Fibroblast of lung (primary cell): ENCODE measurements at places on chromosomes 3 and 15. TPM values are rescaled to one million over a fixed set of nuclear protein-coding genes. Genes with fewer than 3 reads are reported as not detected.

- DNase-seq, result no peak
Measured at GRCh38 chr15:35991386-35991785, 445.4 kb upstream of the DPH6 start.

DNA sequence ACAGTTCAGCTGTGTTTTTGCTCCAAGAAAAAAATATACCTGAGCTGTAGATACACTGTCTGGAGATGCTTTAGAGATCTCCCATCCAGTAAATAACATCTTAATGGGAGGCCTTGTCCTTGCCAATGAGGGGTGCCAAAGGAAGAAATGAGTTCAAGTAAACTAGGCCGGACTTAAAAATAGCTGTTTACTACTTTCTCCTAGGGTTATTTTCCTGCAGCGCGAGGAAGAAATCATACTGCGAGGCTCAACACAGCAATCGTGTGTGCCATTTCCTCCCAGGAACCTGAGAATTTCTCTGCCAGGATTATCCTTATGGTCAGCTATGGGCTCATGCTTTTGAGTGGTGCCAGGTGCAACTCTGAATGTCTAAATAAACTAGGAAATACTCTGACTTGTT is 71.9 kb downstream of the CMTM8 start:
- DNase-seq, result no peak

GRCh38 chr15:37009288-37009687 is 91.1 kb downstream of the MEIS2 start:
- DNase-seq, result no peak

DNA sequence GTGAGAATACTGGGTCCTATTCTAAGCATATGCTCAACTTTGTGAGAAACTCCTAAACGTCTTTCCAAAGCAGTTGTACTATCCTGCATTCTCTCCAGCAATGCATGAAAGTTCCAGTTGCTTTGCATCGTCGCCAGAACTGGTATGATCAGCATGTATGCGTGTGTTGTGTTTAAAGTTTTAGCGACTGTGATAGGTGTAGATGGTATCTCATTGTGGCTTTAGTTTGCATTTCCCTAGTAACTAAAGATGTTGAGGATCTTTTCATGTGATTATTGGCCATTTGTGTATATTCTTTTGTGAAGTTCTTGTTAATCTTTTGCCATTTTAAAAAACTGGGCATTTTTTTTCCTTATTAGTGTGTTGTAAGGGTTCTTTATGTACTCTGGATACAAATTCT is 115.1 kb downstream of the SPATA16 start:
- DNase-seq, result no peak

DNA sequence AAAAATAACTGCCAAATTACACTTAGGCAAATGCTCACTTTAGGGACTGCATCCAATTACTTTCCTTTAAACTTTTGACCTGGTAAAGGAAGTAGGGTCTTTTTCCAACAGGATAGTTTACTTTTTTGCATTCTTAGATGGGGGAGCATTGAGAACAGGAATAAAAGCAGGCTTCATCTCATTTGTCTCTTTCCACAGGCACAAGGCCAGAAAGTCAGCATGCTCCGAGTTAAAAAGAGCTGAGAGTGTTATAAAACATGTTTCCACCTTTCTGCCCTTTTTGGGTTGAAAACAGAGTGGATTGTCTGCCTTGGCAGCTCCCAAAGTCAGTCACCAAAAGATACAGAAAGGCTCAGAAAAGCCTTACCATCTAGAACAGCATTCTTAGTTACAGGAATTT is 404.9 kb upstream of the ALCAM start:
- DNase-seq, result peak; percentile 23

- no peak for DNase-seq
Measured at GRCh38 chr3:127743351-127744252, 70.8 kb downstream of the ABTB1 start.

DNA sequence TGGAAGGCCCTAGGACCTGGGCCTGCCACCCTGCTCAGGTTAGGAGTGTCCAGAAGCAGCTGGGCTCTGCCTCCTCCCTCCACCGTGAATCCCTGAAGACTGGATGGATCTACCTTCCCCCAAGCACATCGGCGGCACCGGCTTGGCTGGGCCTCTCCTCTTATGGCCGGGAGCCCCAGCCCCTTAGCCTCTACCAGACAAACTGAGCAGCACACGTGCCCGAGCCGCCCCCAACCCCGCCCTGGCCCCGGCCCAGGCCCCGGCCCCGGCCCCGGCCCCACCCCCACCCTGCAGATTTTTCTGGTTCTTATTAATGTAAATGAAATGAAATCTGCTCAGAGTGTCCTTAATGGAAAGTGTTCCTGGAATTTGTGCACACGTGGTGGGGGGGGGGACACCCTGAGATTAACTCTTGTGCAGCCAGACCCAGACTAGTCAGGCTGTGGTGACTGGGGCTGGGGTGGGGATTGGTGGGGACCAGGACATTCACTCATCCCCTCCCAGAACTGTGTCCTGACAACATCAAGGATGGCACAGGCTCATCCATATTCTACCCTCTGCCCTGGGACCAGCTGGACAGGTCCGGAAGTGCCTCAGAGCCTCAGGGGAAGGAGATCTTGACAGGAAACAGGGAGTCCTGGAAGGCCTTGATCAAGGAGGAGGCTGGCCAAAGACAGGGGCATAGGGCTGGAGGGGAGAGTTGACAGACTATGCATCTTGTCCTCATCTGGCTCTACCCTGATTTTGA is 30.9 kb upstream of the SEMA3F start:
- DNase-seq, result no peak

GRCh38 chr3:155188031-155188430 is 105.5 kb downstream of the STRIT1 start:
- peak; percentile 38 for DNase-seq

DNA sequence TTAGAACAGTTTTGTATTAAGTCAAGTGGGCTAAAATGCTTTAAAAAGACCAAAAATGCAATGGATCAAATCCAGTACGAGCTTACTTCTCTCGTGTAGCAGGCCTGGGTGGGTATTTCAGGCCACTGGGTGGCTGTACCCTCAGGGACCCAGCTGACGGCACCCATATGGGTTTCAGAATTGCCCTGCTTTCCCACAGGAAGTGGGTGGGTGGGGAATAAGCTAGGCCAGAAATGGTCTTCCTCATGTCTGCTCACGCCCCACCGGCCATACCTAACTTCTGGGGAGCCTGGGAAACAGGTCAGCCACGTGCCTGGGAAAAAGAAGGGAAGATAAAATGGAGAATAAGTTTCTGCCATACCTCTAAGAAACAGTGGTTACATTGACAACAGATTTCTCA is 20.3 kb downstream of the GPR160 start:
- no peak for DNase-seq

GRCh38 chr3:108202080-108202479 is 20.1 kb downstream of the IFT57 start:
- no peak for DNase-seq

DNA sequence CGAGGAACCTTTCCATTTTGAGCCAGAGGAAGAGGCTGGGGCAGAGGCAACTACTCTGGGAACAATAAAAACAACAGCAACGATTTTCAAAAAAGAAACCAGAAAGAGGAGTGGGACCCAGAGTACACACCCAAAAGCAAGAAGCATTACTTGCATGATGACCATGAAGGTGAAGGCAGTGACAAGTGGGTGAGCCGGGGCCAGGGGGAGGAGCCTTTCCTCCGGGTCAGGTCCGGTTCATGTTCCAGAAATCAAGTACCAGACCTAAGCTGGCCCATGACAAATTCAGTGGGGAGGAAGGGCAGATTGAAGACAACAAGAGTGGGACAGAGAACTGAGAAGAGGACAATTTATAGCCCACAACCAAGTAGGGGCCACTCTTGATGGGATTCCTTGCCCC is 77.2 kb upstream of the STT3B start:
- no peak for DNase-seq

GRCh38 chr3:110026421-110026820 is 689.1 kb upstream of the DPPA4 start:
- no peak for DNase-seq

DNA sequence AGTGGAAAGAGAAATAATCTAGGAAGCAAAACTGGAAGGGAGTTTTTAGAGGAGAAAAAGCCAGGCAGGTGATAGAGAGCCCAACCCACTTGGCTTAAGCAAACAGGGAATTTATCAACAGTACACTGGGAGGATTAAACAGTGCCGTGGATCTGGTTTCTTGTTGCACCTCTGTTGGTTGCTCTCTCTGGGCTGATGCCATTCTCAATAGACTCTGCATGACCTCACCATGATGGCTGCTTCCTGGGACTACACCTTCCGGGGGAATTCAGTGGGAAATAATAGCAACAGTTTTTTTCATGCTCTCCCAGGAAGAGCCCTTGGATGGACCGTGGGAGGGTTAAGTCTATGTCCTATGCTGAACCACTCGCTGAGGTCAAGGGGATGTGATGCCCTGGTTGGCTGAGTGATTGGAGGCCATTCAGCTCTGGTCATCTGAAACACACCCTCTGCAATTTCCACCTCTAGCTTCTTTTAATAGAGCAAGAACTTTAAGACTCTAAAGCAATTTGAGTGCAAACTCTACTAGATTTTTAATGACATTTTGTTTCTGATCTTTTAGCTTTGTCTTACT is 74.2 kb downstream of the EPHB1 start:
- no peak for DNase-seq

- no peak for DNase-seq
Measured at GRCh38 chr15:31446546-31446945, 119.9 kb downstream of the KLF13 start.

- no peak for DNase-seq
Measured at GRCh38 chr3:112966633-112967032, 8.3 kb downstream of the CD200R1 start.

GRCh38 chr3:141094790-141095545 is 43.8 kb downstream of the SPSB4 start:
- DNase-seq, result peak; percentile 73

DNA sequence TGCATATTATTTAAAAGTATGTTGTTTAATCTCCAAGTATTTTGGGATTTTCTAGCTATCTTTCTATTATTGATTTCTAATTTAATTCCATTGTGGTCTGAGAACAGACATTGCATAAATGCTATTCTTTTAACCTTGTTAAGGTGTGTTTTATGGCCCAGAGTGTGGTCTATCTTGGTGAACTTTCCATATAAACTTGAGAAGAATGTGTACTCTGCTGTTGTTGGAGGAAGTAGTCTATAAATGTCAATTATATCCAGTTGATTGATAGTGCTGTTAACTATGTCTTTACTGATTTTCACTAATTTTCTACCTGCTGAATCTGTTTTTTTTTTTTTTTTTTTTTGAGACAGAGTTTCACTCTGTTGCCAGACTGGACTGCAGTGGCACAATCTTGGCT is 180.9 kb downstream of the ZNF621 start:
- DNase-seq, result no peak

DNA sequence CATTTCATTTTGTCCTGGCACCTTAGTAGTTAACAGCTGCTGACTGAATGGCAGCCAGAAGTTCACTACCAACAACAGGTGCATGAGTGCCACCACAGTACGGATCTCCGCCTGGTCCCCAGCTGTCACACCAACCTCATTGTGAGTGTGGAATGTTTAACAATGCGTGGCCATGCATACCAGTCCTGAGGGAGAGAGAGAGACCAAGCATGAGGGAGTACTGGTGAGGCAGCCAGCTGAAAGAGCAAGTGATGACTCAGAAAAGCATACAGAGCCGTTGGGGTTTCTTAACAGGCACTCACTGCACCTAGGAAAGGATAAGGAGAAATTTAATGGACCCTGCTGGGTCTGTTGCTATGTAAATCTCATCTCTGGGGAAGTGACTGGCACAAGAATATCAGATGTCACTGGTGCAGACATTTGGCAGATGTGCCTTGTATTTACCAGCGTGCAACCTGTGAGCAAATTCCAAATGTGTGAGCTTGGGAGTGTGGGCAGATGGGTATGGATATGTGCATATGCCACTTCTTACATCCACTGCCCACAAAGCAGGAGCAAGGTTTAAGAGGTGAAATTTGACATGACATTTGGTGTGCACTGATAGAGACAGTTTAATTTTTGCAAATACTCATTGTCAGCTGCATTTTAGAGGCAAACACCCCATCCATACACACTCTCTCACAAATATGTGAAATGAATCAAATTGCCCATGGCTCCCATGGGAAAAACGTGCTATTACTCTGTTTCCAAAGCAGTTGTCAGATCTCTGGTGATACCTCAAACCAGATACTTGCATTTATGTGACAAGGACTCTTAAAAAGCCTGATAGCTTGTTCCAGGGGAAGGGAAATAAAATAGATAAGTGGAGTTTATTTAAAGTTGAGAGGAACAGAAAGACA is 245.2 kb upstream of the ARPP21 start:
- peak; percentile 47 for DNase-seq

- no peak for DNase-seq
Measured at GRCh38 chr3:81985996-81986723, 224.7 kb upstream of the GBE1 start.

Gene TIPARP
- total RNA-seq, result 15.9 and 22.1 TPM in 2 replicates

Gene PLA2G4B
- total RNA-seq, result 0.99 and 1.3 TPM in 2 replicates

Gene TP63
- total RNA-seq, result under 0.01 TPM in 1 of 2 replicates, not detected in the other

Gene GOLGA6A
- total RNA-seq, result under 0.01 TPM in 1 of 2 replicates, not detected in the other

Gene PLCB2
- total RNA-seq, result under 0.01 TPM in 2 replicates

Gene SEC22A
- total RNA-seq, result 39.3 and 45.4 TPM in 2 replicates

Gene CCRL2
- total RNA-seq, result 0.26 and 0.33 TPM in 2 replicates

Gene PTX3
- 464 and 549 TPM in 2 replicates for total RNA-seq

Gene ZCWPW2
- 1.0 and 1.7 TPM in 2 replicates for total RNA-seq

Gene GOLGA8J
- under 0.01 TPM in 1 of 2 replicates, not detected in the other for total RNA-seq

Gene DUOX2
- total RNA-seq, result not detected in 2 replicates

Gene TNFAIP8L3
- 10.7 and 12.3 TPM in 2 replicates for total RNA-seq

Gene GPR149
- not detected in 2 replicates for total RNA-seq

Gene DVL3
- total RNA-seq, result 32.4 and 33.7 TPM in 2 replicates

Gene NEO1
- total RNA-seq, result 19.3 and 31.6 TPM in 2 replicates

Gene NR1I2
- total RNA-seq, result under 0.01 TPM in 1 of 2 replicates, not detected in the other
